ENCODE measurements at places on chromosomes 7 and 10. TPM values are rescaled to one million over a fixed set of nuclear protein-coding genes. Genes with fewer than 3 reads are reported as not detected.

The FLNC gene
- not detected for total RNA-seq

The NRP1 gene
- 1.6 TPM for total RNA-seq

The RHEB gene
- total RNA-seq = 62.0 TPM

The DYNC1I1 gene
- not detected for total RNA-seq

GRCh38 chr7:112930787-112931186 is 140.6 kb upstream of the TMEM168 start:
- no peak for DNase-seq
- H3K36me3 ChIP-seq = peaks cover 5% of the 10 kb centered on the region
- H3K4me3 ChIP-seq = no peak overlapping the region
- H3K27me3 ChIP-seq = no peaks in the 10 kb centered on the region
- no peak overlapping the region for H3K27ac ChIP-seq

- H3K36me3 ChIP-seq = no peaks in the 10 kb centered on the region
- no peak overlapping the region for H3K4me3 ChIP-seq
- H3K4me1 ChIP-seq = no peaks in the 10 kb centered on the region
- DNase-seq = peak; percentile 44
- peaks cover 12% of the 10 kb centered on the region for H3K27me3 ChIP-seq
Measured at GRCh38 chr10:104209575-104210198, 22.5 kb downstream of the CFAP43 start.

DNA sequence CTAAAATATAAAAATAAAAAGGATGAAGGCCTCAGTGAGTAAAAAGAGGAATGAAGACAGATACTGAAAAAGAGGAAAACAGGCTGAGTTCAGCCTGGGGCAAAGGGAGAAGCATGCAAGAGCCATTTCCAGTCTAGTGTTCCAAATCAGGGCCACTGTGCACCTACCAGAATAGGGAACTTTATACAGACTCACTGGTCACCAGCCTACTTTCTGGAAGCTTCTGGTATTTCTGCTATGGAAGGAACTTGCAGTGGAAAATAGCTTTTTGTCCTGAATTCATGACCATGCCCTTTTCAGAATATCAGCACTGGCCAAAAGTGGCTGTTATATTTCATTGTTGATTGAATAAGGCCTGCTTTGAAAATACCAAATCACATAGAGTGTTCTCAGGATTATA is 28.8 kb downstream of the ABRAXAS2 start:
- H3K27ac ChIP-seq = no peak overlapping the region
- H3K4me1 ChIP-seq = no peaks in the 10 kb centered on the region
- H3K36me3 ChIP-seq = peaks cover 45% of the 10 kb centered on the region
- H3K27me3 ChIP-seq = no peaks in the 10 kb centered on the region
- DNase-seq = no peak

DNA sequence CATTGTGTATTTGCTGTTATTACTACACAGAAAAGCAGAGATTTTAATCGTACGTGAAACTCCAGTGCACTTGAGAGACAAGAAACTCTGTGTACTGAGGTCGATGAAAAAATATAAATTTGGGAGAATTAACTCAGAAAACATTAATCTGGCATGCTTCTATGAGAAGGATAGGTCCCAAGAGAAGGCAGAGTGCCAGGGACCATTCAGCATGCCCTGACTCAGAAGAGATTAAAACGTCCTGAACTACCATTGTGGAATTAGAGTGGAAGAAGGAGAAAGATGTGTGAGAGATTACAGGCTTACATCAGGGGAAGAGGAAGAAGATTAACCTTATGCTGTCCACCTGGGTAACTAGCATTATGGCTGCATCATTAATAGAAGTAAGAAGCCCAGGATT is 72.4 kb downstream of the REEP3 start:
- peaks cover 5% of the 10 kb centered on the region for H3K4me1 ChIP-seq
- no peaks in the 10 kb centered on the region for H3K27me3 ChIP-seq
- no peak overlapping the region for H3K27ac ChIP-seq
- H3K4me3 ChIP-seq = no peak overlapping the region
- no peak for DNase-seq

DNA sequence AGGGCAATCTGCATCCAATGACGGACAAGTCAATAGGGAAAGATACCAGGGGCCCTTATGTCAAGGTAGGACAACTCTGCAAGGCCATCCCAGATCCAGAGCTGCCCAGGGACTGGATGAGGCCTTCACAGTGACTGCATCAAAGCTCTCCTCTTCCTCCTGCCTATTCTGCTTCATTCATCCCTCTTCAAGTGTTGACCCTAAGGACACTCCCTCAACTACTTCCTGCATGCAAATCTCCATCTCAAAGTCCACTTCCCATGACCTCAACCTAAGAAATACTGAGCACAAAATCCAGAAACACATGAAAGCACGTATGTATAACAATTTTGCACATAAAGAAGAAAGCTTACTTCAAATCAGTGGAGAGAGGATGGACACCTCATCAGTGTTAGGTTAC is 182.3 kb downstream of the AVL9 start:
- H3K27me3 ChIP-seq = peaks cover 4% of the 10 kb centered on the region
- H3K4me3 ChIP-seq = no peak overlapping the region
- H3K4me1 ChIP-seq = no peaks in the 10 kb centered on the region
- H3K36me3 ChIP-seq = no peaks in the 10 kb centered on the region

DNA sequence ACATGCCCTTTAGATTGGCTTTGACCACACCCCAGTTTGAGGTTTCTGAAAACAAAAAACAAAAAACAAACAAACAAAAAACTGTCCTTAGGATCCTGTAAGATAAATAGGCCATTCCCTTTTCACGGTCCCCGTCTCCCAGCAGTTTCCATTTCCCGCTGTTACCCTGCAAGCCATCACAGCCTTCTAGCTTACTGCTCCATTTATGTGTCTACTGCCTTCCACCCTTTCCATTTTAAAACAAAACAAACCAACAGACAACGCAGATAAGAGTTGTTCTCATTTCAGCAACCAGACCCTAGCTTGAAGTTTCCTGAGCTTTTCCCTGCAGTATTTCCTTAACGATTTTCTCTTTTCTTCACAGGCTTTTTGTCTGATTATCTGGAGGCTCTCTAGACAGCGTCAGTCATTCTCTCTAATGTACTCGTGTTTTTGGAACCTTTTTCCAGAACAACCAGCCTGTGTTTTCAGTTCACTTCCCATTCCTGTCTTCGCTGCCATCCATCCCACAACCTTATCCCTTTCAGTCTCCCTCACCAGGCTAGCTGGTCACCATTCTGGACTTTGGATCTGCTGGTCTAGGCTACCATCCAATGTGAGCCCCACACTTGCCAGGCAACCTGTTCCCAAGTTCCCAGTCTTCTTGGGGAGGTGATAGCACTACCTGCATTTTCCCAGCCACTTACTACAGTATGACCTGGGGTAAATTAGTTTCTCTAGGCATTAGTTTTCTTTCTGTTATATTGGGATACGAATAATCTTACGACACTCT is 317.3 kb upstream of the FZD1 start:
- H3K4me1 ChIP-seq = no peaks in the 10 kb centered on the region
- DNase-seq = no peak
- H3K27ac ChIP-seq = no peak overlapping the region

DNA sequence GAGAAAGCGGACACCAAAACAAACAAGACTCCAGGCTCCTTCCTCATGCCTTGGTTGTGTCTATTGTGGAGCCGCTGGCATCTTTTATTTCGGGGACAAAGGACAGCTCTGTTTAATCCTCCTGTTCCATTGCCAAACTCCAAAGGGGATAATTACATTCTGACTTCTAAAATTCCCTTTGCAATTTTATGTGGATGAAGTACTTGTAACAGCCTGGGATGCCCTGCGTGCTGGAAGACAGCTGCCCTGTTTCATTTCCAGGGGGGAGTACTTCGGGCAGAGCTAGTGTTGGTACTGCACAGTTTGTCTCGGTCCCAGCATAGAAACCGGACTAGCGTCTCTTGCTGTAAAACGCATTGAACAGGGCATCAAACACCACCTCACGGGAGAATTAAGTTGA is 90.9 kb downstream of the BAMBI start:
- no peaks in the 10 kb centered on the region for H3K36me3 ChIP-seq
- H3K4me1 ChIP-seq = no peaks in the 10 kb centered on the region
- H3K4me3 ChIP-seq = no peak overlapping the region
